ENCODE measurements at places on chromosomes 13 and 19.

GRCh38 chr13:19158006-19158405, 23.6 kb downstream of the TUBA3C start:
- no peak for DNase-seq

DNA sequence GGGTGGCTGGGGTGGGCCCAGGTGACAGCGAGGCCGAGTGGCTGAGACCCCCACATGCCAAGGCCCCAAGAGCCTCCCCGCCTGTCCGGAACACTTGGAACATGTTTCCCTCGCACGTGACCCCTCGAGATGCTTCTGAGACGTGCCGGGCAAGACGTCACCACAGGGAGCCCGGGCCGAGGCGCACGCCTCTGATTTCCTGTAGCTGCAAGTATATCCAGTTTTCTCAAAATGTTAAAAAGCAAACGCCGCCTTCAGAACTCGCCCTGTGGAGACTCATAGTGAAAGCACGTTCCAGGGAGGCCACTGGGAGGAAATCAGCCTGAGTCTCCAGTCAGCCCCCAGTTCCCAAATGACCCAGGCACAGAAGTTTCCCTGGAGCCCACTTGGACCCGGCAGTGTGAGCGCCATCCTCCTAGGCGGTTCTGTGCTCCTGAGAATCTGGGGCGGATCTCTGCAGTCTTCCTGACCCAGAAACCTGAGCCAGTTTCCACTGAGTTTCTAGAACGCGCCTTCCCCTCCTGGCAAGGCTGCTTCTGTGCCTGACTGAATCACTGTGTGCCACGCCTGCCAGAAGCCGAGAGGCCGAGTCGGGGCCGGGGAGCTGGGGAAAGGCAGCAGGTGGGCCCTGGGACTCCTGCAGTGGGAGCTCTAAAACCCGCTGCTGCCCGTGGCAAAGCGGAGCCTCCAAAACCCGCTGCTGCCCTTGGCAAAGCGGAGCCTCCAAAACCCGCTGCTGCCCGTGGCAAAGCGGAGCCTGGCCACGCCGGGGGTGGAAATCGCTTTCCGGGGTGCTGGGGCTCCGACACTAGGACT, 179.3 kb downstream of the KDM4B start:
- no peak for DNase-seq

GRCh38 chr13:103884101-103884723, 818.0 kb upstream of the SLC10A2 start:
- DNase-seq, result no peak

- DNase-seq, result no peak
Measured at GRCh38 chr13:67520886-67521285, 290.8 kb upstream of the PCDH9 start.

DNA sequence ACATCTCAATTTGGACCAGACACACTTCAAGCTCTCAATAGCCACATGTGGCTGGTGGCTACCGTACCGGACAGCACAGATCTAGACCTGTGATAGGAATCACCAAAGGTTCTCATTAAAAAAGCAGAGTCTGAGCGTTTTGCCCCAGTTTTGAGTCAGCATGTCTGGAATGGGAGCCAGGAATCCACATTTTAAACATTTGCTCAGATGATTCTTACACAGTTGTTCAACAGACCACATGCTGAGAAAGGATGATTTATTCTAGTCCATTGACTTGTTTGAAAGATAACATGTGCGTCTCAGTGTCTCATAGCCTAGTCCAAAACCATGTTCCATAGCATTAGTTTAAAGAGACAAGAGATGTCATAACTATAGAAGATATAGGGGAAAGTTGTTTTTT, 53.4 kb downstream of the FLT3 start:
- no peak for DNase-seq

DNA sequence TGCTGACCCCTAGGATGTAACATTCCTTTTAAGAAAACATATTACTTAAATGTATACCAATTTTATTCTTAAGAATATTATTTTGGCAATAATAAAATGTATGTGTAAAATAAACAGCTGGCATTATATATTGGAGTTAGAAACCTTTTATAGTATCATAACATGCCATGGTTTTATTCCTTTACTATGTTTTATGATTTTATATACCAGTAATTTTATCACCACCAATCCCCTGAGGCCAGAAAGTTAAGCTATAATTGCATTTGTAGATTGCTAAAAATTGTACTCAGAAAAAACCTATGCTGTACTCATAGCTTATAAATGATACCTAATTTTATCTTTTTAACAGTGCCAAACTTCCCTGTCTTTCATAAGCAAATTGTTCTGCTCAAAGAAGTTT, 17.9 kb downstream of the GPALPP1 start:
- no peak for DNase-seq

DNA sequence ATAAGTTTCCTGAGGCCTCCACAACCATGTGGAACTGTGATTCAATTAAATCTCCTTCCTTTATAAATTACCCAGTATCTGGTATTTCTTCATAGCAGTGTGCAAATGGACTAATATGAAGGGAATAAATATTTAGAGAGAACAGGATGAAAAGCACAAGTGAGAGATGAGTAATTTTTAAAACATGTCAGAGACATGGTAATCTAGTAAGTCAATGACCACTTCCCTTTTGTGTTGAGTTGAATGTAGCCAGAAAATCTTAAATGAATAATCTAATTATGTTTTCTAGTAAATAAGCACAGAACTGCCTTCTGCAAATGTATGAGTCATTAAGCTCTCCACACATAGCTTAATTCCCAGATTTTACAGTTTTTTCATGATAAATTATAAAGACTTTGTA, 524.1 kb upstream of the SLITRK5 start:
- no peak for DNase-seq

- peak; percentile 38 for DNase-seq
Measured at GRCh38 chr19:47609906-47610894, 1.3 kb downstream of the BICRA start.

GRCh38 chr13:44576351-44577235, 463 bp upstream of the TSC22D1 start:
- peak; percentile 33 for DNase-seq

GRCh38 chr13:82867284-82867683, 1015.0 kb downstream of the SLITRK1 start:
- DNase-seq, result no peak

DNA sequence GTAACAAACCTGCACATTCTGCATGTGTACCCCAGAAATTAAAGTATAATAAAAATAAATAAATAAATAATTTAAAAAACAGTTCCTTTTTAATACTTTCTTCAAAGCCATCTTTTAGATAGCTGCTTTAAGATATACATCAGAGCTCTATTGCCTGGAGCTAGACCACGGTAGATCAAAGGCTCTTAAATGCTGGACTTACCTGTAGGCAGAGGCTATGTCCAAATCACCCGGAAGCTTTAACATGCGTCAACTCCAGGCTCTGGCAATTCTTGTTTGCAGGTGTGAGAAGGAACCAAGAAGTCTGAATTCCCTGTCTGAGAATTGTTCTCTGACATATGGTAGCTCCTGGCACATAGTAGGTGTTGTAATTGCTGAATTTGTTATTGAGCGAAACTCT, 1.6 kb upstream of the METTL21C start:
- no peak for DNase-seq

DNA sequence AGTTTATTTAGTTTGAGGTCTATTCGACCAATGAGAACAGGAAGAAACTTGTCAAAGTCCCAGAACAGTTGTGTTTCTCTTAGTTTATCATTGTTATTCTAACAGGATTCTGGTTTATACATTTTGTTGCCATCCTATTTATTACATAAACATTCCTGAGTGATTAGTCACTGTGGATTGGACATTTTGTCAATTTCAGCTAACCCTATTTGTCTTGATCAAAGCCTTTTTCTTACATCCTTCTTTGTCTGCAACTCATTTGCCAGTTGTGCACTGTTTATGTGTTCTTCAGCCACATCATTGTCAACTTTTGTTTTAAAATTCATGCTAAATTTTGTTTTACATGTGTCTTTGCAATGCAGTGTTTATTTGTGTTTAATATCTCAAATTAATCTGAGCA, 886.0 kb upstream of the SLC10A2 start:
- DNase-seq, result no peak

- no peak for DNase-seq
Measured at GRCh38 chr13:27797228-27797624, 4.9 kb downstream of the GSX1 start.

GRCh38 chr13:91119643-91120042, 227.8 kb upstream of the MIR17HG start:
- no peak for DNase-seq

DNA sequence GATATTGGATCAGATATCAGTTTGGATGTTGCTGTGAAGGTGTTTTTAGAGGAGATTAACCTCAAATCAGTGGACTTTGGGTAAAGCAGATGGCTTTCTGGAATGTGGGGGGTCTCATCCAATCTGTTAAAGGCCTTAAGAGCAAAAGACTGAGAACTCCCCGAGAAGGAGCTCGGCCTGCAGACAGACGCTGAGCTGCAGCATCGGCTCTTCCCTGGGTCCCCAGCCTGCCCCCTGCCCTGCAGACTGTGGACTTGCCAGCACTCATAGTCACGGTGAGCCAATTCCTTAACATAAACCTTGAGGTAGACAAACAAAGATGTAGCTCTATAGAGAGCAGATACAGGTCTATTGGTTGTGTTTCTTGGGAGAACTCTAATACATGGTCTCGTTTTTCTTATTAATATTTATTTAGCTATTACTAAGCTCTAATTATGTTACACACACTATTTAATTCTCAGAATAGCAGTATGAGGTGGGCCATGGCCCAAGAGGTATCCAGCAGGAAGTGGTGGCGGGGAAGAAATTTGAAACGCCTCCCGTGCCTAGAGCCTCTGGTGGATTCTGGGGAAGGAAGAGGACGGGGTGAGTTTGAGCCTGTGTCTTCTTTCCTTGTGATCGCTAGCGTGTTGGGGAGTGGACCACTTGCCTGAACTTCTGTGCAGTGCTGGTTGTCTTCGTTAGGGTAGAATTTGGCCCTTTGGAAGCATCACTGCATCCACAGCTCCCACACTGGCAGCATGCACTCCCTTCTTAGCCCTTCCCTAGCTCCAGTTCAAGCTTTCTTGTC, 305.3 kb downstream of the TEX29 start:
- no peak for DNase-seq

DNA sequence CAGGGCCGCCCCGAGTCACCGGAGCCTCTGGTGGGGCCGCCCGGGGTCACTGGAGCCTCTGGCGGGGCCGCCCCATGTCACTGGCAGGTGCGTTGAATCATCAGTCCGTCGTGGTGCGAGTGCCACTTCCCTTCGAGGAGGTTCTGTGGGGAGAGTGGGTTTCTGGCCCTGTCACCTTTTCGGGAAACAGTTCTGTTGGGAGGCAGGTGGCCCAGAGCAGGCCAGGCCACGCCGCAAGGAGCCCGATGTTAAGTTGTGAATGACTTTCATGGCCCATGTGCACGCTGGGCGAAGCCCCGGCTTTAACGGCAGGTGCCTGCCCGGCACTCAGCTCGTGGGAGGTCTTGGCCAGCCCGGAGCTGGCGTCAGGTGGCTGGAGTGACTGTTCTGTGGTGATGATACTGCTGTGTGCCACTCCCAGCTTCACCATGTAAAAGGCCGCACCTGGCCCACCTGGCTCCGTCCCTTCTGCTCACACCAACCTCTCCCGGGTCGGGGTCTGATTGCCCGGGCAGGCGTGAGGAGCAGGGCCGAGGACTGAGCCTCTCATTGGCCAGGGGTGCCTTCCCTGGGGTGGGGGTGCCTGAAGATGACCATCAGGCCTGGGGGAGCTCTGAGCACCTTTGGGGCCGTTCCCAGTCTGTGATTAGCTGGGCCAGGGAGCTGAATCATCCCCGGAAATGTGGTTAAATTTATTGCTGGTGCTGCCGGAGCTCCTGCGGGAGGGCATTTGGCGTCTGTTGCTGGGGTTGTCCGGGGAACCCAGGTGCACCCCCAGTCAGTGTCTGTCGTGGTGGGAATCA, 29.2 kb downstream of the CSNK1G2 start:
- no peak for DNase-seq

DNA sequence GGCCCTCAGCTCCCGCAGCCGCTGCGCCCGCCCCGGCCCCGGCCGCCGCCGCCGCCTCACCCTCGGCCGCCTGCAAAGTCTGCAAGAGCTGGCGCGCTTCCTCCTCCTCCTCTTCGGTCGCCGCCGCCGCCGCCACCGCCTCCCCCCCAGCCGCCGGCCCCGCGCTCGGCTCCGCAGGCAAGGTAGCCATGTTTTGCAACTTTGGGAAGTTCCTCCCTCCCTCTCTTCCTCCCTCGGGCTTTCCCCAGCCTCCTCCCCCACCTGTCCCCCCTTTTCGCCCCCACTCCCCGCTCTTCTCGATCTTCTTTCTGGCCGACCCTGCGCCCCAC, 433 bp downstream of the SIX5 start:
- DNase-seq, result peak; percentile 45

DNA sequence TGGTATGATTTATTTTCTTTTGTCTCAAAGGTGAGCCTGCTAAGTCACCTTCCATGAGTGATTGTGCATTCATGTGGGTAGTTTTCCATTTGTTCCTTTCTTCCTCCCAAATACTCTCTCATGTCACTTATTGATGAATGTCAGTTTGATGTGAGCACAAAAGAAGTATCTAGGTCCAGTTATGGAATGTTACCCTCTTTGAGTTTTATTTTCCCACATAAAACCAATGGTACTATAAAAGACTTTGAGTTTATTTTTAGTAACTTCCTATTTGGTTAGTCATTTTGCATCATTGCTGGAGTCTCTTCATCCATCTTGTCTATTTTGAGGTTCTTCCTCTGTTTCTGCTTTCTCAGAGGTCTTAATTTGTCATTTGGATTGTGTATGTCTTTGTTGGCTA, 321.3 kb downstream of the GPC6 start:
- DNase-seq, result no peak

DNA sequence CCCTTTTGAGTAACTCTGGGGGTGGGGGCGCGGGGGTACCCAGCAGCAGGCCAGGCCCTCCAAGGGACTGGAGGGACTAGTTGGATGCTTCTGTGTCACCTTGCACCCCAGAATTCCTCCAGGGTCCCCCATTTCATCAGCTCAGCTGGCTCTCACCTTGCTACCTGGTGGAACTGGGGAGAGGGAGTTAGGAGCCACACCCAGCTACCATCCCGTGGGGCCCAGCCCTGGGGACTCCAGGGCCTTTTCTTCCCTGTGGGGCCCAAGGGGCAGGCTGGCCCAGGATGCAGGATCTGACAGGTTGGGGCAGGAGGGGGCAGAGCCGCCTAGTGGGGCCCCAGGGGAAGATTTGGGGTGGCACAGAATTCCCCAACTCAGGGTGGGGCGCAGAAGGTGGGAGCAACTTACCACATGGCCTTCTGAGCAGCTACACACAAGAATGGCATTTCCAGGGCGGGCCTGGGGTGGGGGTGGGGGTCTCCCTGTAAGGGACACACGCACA, 32.8 kb upstream of the NANOS3 start:
- no peak for DNase-seq

DNA sequence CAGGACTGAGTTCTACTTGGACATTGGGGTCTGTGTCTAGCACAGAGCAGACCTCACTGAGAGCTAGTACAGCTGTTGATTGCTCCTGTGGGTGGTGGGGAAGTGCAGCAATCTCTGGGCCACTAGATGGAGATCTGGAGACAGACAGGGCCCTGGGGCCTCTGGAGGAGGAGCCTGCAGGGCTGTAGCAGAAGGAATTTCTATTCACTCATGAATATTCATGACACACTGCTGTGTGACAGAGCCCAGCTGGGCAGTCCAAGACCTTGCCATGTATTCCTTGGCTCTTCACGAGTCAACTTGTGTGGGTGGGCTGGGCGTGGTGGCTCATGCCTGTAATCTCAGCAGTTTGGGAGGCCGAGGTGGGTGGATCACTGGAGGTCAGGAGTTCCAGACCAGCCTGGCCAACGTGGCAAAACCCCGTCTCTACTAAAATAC, 37.5 kb downstream of the SUGP2 start:
- DNase-seq, result no peak
